Stimulated activated CD8-positive, alpha-beta memory T cell treated with anti-CD3 and anti-CD28 coated beads, Interleukin-4, amount 100 ng/mL, for 1 hour (primary cell): ENCODE measurements at places on chromosomes 1 and 21.

DNA sequence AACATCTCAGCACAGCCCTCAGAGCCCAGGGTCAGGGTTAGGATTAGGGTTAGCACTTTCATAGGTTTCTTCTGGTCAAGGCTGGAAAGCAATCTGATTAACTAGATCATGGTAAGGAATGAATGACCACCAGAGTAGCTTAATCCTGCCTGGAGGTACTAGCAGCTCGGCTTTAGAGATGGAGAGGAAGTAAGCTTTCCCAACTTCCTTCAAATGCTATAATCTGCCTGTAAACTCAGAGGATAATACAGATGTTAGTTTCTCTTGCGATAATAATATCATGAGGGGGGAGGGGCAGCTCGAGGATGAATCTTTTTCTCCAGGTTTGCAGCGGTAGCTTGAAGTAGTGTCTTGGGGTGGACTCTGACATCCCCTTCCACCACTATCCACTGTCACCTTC lies 194.9 kb downstream of the HIVEP3 start:
- no peak for DNase-seq

DNA sequence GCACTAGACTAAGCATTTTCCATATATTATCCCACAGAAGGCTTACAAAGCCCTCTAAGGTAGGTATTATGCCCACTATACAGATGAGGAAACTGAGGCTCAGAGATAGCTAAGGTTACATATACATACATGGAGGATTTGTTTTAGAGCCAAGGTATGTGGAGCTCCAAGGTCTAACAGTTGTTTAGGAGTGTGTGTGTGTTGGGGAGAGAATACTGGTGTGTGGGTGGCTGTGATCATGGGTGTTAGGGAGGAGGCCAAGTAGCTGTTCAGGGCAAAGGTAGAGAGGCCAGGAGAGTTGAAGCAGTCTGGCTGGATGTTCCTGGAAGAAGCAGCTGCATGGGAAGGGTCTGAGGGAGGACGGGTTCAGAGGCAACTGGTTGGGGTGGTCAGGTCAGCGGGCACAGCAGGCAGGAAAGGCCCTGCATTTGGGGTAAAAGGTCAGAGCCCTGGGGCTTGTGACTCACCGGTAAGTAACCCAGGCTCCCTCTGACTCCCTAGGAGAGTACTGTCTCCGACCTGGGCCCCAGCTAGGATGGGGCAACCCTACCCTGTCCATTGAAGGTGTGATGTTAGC lies 5.1 kb upstream of the LDLRAP1 start:
- no peak for DNase-seq

GRCh38 chr1:178500936-178501554 lies 4.3 kb upstream of the CLEC20A start:
- DNase-seq, result no peak

DNA sequence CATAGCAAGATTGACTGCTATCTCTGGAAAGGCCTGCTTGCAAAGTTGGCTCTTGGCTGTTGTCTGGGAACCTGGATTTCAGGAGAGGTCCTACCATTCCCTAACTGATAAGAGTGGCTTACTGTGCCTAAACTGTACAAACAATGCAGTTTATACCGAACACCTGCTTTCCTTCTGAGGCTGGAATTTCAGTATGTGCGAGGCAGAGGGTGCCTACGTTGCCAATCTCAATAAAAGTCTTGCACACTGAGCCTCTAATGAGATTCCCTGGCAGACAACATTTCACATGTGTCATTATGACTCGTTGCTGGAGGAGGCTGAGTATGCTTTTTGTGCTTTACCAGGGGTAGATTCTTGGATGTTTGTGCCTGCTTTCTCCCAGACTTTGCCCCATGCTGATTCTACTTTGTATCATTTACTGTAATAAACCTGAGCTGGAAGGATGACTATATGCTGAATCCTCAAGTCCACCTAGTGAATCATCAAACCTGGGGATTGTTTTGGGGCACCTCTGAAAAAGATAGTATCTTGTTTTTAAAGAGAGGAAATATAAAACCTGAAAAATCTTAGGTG lies 58.9 kb upstream of the GNG4 start:
- DNase-seq, result no peak
